Posterior vena cava (tissue), 2 donors: ENCODE measurements at places on chromosomes 3 and 15. TPM values are rescaled to one million over a fixed set of nuclear protein-coding genes. Genes with fewer than 3 reads are reported as not detected.
A peak's percentile ranks its signal among the peaks of the same experiment; 100 is the strongest.

The GUCA1C gene
- not detected for total RNA-seq

The SPINT1 gene
- total RNA-seq: 3.2 TPM

The ST8SIA2 gene
- not detected for total RNA-seq

The IFRD2 gene
- 47.3 TPM for total RNA-seq

The FGD5 gene
- 35.4 TPM for total RNA-seq

The KPNA1 gene
- 80.3 TPM for total RNA-seq

DNA sequence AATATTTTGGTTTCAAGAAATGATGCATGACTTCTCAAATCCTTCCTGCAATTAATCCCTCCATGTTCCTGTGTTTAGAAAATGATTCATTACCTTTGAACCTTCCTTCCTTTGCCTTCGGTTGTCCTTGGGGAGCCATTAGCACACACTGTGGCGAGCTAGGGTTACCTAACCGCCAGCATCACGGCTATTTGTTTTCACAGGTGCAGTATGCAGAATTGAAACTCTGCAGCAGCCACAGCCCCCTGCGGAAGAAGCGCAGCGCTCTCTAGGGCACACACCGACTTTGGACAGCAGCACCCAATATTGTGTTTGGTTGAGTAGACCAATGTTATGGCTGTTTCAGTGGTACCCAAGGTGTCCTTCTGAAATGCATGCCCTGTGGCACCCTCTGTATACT, 247.4 kb downstream of the MCTP2 start:
- DNase-seq: no peak

- DNase-seq: no peak
Observed at GRCh38 chr15:90143166-90143655, 40.9 kb upstream of the IDH2 start.

- peak; percentile 90 for DNase-seq
Observed at GRCh38 chr3:72446218-72447058, 401.8 kb downstream of the SHQ1 start.

GRCh38 chr3:52286777-52287110, 884 bp upstream of the GLYCTK start:
- DNase-seq: no peak

DNA sequence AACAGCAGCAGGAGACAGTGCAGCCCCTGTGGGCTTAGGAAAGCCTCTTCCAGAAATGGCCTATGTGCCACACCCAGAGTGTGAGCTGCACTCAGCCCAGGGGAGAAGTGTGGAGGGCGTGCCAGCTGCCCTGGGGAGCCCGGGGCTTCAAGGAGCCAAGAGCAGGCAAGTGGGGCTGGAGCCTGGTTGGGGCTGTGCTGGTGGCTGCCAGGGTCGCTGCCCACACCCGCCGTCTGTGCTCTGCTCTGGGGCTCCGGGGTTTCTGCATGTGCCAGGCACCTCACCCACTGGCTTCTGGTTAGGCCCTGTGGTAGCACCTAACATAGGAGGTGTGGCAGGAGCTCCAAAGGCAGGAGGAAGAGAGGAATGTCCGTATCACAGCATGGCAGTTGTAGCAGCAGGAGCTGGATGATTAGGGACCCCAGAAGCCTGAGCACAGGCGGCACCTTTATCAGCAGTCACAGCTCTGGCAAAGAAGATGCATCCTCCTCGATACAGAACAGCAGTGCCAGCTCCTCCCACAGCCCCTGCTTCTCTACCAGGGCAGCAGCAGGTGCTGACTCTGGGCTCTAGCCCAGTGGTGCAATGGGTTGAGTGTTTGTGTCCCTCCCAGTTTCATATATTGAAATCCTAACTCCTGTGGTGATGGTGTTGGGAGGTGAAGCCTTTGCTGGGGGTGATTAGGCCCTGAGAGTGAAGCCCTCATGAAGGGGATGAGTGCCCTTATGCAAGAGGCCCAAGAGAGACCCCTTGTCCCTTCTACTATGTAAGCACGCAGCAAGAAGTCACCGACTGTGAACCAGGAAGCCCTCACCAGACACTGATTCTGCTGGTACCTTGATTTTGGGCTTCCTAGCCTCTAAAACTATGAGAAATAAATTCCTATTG, 70.0 kb upstream of the KLF13 start:
- peak; percentile 67 for DNase-seq

- DNase-seq: no peak
Observed at GRCh38 chr15:86231864-86232721, 152.4 kb downstream of the AGBL1 start.

DNA sequence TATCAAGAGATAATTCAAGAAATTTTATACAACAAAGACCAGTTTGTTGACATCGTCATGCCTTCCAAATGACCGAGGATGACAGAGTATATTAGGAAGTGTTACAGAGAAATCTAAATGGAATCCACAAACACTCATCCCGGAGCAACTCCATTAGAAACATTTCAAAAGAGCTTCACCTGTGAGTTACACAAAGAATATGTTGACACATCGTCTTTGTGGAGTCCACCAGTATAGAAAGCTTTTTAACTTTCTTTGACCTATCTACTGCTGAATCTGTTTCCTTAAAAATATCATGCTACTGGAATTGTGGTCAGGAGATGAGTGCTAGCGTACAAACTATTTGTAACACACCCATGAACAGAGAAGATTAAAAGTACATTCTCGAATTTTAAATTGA, 130.4 kb downstream of the SUCLG2 start:
- DNase-seq: no peak

DNA sequence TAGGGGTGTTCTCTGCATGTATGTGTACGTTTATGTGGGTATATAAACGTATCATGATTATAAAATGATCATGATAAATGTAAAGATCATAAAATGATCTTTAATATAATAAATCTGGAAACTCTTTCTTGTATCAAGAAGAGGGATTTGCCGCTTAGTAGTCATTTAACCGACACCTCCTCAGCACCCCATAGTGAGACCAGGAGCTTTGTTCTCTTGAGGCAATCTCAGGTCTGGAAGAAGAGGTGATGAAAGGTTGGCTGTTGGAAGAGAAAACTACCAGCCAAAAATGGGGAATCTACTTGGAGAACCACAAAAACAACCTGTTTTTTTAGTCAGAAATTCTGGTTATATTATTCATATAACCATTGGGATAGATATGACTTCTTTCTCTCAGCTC, 38.7 kb downstream of the TGFBR2 start:
- no peak for DNase-seq

GRCh38 chr15:57118013-57118799, 199.8 kb downstream of the TCF12 start:
- no peak for DNase-seq

- no peak for DNase-seq
Observed at GRCh38 chr3:156793851-156794250, 32.3 kb upstream of the LEKR1 start.

DNA sequence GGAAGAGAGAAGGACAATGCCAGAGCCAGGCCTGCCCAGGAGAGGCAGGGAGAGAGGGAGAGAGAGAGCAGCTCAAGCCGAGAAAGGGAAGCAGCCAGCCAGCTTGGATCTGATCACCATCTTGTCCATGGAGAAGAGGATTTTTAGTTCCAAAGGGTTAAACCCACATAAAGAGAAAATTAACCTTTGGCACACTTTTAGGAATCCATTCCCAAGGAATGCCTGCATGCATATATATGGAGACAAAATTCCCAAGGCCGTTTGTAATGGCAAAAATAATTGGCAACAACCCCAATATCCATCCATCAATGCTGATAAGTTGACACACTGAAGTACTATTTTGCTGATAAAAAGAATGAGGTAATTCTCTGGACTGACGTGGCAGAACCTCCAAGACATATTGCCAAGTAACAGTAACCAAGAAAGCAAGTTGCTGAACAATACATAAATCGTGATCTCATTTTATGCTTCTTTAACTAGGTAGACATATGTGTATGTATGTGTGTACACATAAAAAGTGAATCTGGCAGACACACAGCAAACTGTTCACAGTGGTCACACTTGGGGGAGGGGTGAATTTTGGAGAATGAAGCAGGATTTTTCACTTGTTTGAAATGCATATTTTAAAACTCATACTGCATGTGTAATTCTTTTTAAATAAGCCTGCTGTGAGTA, 7.5 kb upstream of the STRA6 start:
- DNase-seq: no peak

DNA sequence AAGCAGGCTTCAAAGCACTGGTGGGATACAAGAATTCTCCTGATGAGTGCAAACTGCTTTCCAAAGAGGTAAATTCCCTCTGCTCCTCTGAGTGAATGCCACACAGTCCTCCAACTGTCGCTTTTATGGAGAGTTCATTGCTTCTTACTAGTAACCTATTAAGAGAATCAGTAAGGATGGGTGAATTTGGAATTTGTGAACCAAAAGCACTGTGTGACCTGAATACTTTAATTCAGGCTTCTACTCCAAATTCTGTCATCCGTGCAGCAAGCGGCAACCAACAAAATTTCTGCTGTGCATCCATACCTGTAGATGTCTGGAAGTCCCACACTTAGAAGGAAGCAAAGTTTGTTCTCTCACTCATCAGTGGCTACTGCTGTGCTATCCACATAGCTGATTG, 66.7 kb upstream of the SNRK start:
- no peak for DNase-seq

DNA sequence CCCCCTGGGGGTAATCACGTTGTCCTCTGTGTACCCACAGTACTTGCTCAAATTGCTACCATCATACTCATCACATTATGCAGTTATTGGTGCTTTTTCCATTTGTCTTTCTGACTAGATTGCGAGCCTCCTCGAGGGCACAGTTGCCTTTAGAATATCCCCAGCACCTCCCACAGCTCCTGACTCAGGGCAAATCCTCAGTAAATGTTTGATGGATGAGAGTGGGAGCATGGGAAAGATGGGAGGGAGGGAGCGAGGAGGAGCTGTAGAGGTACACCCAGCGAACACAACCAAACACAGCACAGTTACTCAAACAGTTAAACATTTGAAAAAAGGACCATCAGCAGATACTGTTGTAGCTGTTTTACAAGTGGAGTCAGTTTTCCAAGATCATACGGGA, 27.9 kb downstream of the SIDT1 start:
- DNase-seq: no peak
